ENCODE measurements at places on chromosomes 4 and X.

DNA sequence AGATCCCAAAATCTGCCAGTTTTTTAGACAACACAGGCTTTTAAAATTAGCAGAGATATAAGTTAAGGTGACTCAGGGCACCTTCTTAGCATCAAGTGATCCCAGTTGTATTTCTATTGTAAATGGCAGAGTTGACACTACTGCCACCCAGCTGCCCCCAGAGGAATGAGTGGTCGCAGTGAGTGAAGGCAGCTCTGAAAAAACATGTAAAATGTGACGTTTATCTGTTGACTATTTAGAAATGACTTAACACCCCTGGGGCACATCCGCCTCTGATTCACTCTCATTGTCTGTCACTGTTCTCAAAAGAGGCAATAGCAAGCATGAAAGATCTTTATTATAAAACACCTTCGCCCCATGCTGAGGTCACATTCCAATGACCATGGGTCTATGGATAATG is 592.4 kb downstream of the ACTRT1 start:
- no peak for DNase-seq

GRCh38 chr4:159349332-159349731 is 246.5 kb downstream of the RAPGEF2 start:
- DNase-seq: no peak

- DNase-seq: no peak
These were observed 345.3 kb downstream of the MAPK10 start for GRCh38 chr4:86014599-86014998.

DNA sequence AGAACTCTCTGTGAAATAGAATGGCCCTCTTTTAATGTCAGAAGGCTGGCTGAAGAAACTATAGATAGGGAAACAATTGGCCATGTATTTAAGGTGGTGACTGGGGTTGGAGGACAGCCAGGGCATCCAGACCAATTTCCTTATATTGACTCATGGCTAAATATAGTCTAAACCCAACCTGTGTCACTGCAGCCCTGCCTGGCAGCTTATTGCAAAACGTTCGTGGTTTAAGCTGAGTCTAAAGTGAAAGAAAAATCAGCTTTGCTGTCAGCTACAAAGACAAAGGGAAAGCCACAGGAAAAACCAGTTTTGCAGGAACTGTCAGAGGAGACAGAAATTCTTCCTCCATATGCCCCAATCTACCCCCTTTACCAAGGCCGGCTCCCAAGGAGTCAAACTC is 902.8 kb upstream of the NDST4 start:
- DNase-seq: no peak

GRCh38 chr4:73735231-73735630 is 5.1 kb upstream of the CXCL8 start:
- DNase-seq: no peak

DNA sequence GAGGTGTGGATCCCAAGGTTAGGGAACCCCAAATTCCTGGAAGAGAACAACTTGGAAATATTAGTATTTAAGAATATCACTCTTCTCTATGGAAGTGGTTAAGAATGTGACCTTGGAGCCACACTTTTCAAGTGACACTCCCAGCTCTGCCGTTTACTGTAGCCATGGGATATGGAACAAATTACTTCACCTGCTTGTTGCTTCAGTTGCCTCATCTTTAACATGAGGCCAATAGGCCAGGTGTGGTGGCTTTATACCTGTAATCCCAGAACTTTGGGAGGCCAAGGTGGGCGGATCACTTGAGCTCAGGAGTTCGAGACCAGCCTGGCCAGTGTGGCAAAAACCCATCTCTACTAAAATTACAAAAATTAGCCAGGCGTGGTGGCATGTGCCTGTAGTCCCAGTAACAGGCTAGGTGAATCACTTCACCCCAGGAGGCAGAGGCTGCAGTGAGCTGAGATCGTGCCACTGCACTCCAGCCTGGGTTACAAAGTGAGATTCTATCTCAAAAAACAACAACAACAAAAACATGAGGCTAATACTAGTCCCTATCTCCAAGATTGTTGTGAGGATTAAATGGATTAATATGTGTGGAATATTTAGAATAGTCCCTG is 13.0 kb downstream of the IL13RA1 start:
- no peak for DNase-seq

DNA sequence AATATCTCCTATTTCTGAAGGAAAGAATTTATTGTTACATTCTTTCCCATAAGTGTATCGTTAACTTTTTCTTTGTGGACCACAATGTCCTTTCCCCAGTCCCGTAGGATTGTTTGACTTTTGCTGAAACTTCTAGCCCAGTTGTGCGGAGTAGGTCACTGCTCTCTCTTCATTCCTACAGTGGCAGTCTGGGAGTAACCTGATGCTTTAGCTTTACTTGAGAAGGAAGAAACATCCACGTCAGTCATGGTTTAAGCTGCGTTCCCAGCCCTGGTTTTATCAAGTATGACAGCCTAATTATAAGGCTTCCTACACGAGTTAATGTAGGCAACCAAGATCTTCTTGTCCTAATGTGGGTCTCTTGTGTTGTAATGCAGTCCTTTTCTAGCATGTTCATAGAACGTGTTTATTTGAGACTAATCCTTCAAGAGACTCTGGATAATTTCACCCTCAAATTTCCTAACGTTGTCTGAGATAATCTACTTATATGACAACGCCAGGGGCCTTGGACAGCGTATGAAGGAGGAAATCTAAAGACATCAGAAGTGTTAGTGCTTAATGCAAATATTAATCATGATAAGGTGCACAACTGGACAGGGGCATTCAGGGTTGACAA is 40.8 kb upstream of the GRPR start:
- no peak for DNase-seq

DNA sequence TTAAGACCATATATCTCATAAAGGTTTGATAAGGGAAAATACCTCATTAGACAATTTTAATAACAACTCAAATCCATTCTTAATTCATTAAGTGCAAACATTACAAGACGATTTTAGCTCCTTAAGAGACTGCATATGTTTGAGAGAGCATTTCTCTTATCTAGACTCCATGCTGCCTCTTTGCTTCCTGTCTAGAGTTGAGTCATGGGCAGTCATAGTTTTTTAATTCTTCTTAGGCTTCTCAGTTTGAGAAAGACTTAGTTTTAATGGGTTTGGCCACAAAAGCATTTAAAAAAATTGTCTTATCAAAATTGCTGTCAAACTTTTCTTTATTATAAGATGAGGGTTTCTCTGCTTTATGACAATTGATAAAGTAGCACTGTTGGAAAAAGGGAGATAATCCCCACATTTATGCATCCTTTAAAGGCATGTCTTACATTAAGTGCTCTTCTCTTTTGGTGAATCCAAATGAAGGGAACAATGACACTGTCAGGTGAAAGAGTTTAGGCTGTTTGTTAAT is 713.4 kb downstream of the PCDH18 start:
- no peak for DNase-seq

DNA sequence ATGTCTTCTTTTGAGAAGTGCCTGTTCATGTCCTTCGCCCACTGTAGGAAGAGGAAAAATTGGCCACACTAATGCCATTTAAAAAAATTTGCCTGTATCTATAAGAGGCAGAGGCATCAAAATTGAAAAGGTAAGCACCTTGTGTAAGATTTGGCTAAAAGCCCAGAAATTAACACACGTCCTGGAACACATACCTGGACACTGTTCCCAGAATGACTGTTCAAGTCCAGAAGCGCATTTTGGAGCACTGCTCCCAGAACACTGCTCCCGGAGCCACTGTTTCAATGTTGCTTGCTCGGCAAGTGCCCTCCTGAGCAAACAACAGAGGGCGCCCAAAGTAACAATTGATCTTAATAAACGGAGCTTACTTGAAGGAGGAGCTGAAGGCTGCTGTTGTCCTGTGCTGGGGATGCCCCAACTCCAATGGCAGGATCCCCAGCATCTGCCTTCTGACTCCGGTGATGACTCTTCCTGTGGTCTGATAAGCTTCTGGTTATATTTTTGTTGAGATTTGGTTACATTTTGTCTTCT is 1958.6 kb downstream of the C4orf33 start:
- DNase-seq: no peak

DNA sequence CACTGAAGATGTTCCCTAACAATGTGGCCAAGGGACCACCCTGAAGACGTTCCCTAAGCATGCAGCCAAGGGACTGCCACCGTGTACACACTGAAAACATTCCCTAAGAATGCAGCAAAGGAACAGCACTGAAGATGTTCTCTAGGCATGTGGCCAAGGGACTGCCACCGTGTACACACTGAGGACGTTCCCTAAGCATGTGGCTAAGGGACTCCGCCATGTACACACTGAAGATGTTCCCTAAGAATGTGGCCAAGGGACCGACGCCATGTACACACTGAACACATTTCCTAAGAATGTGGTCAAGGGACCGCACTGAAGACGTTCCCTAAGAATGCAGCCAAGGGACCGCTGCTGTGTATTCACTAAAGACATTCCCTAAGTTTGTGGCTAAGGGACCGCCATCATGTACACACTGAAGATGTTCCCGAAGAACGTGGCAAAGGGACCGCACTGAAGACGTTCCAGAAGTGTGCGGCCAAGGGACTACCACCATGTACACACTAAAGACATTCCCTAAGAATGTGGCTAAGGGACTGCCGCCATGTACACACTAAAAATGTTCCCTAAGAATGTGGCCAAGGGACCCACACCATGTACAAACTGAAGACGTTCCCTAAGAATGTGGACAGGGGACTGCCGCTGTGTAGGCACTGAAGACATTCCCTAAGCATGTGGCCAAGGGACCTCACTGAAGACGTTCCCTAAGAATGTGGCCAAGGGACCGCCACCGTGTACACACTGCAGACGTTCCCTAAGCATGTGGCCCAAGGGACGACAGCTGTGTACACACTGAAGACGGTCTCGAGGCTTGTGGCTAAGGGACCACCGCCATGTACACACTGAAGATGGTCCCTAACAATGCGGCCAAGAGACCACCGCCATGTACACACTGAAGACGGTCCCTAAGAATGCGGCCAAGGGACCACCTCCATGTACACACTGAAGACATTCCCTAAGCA is 54.8 kb downstream of the DHRSX start:
- no peak for DNase-seq

DNA sequence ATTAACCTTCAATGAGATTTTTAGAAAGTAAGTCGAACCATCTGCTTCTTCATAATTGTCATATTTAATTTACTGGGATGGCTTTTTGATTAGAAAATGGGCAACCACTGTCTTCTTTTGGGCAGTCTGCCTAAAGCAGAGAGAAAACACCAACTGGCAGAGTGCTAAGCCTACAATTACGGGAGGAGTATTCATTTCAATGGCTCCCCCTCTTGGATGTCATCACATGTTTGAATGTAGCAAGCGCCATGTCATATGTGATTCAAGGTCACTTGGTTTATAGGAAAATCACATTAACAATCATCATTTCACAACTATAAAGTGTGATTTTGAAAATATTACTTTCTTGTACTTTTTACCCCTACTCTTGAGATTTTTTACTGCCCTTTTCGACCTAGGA is 261.9 kb downstream of the FRMPD4 start:
- DNase-seq: no peak

- DNase-seq: no peak
These were observed 1.9 kb downstream of the GASK1B start for GRCh38 chr4:158170691-158171561.

DNA sequence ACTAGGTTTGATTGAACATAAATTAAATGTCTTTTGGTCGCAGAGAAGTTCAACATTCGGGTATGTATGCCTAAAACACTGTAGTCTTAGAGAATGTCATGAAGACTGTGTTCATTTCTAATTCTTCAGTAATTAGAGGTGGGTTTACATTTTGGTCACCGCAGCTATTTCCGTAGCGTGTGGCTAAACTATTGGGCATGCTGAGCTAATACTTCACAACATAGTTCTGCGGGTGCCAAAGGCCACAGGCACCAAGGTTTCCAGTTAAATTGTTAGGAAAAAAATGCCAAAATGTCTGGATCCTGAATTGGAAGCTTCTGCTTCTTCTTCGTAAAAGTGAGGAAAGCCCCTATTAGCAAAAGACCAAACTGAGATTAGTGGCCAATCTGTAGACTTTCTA is 25.1 kb downstream of the SMIM31 start:
- DNase-seq: no peak

GRCh38 chr4:81688085-81688484 is 216.4 kb upstream of the RASGEF1B start:
- DNase-seq: no peak

DNA sequence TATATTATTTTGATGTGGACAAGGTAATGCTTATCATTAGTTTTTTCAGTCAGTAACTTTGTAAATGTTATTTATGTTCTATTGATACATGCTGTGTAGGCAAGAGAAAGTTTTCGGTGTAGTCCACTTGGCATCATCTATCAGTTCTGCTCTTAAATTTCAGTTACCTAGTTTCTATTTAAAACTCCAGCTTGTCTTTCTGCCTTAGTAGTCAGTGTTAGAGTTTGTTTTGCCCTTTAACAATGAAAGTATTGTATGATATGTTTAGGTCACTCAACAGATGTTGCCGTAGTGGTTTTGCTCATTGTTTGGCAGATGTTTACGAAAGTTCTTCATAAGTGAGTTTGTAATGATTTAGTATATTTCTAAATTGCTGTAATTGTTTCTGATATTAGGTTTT is 34.9 kb upstream of the FHDC1 start:
- DNase-seq: no peak
